Activated CD8-positive, alpha-beta memory T cell treated with anti-CD3 and anti-CD28 coated beads, Interleukin-2, amount 10 ng/mL, durations not matched to agents 7 days and 5 days (primary cell): ENCODE measurements at places on chromosomes 3 and 15.

- DNase-seq: no peak
Measured at GRCh38 chr3:100535610-100535943, 43.2 kb downstream of the TMEM45A start.

- DNase-seq: no peak
Measured at GRCh38 chr3:9820946-9821345, 10.9 kb downstream of the TTLL3 start.

GRCh38 chr3:71446734-71447133 lies 136.8 kb downstream of the FOXP1 start:
- DNase-seq: no peak

GRCh38 chr3:16994854-16995525 lies 110.2 kb downstream of the PLCL2 start:
- no peak for DNase-seq

GRCh38 chr3:58470363-58471024 lies 21.4 kb upstream of the KCTD6 start:
- no peak for DNase-seq

DNA sequence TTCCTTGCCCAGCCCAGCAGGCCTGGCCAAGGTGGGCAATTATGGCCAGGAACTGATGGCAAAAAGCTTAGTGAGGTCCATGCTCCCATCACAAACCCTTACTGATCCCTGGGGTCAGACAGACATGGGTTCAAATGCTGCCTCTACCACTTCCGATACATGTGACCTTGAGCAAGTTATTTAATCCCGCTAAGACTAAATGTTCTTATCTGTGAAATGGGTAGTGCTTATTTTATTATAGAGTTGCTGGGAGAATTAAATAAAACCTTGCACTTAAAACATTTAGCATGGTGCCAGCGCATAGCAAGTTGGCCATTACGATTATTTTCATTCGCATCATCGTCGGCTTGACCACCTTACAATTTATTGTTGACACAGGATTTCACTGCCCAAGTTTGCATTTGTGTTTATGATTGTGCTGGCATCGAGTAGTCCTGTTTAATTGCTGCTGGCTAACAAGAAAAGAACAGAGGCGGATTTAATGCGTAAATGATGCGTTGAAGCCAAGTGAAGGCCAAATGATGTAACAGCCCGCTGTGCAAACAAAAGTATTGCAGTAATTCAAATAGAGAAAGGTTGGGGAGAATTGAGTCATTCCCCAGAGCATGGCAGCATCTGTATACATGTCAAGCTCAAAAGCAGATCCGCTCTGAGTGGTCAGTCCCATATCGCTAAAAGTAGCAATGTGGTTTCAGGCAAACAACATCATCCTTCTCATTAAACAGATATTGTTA lies 7.3 kb upstream of the FURIN start:
- DNase-seq: no peak

GRCh38 chr3:197682713-197683112 lies 54.0 kb downstream of the RUBCN start:
- DNase-seq: no peak

DNA sequence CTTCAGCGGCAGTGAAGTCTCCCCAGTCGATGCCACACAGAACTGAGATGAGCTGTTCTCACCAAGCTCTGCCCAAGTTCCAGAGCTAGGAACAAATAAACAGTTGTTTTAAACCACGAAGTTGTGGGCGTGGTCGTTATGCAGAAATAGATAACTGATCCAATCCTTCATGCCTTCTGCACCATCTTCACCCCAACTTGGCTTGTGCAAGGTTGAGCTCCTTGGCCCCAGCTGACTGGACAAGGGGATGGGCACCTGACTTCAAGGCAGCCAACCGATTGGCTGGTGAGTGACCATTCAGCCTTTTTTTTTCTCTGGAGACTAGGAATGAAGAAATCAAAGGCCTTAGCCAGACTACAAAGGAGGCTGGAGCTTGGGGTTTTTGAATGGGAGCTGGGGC lies 23.9 kb downstream of the LINGO1 start:
- no peak for DNase-seq

DNA sequence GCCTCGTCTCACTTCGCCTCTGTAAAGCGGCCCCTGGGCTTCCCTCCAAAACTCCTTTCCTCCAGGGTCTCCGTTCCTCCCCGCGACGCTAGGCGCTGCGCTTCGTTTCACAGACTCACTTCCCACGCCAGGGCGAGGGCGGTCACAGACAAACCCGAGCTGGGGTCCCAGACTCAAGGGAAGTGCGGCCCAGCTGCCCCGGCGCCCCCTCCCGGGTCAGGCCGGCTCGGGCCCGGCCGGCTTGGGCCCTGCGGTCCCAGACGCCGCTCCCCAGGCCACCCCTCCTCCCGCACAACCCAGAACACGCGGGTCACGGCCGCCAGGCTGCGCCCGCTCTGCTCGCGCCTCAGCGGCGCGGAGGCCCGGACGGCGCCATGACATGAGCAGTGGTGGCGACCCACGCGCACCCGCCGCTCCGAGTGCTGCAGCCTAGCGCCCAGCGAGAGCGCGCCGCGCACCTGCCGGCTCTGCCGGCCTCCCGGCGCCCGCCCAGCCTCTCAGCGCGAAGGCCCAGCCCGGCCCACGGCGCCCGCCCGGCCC lies 547 bp downstream of the NUP210 start:
- DNase-seq: peak; percentile 66

DNA sequence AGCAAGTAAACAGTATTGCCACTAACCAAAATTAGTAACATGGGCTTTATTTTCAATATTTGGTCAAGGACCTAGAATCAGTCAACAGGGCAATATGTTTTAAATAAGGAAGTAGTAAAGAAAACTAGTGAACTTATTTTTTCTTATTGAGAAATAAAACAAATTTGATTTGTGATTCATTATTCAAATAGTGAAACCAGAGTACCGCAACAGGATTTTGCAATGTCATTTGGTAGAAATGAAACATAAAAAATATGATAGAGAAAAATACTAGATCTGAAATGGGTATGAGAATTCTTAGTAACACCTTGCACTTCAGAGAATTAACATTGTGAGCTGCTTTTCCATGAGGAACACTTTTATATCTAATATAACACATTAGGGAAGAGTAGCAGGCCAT lies 291.8 kb upstream of the GBE1 start:
- no peak for DNase-seq

DNA sequence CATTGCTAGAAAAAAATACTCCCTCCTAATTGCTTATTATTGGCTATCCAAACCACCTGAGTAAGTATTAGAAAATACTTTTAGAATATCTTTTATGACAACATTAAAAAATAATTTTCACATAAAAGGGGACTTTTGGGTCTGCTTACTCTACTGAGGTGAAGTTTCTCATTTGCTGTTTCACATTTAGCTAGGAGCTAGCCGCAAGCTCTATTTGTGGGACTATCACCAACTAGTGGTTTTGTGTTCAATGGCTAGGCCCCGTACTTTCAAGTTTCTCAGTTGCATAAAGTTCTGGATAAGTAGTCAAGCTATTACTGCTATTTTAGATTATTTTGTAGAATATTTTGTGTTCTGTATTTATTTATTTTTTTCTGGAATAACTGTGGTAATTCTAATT lies 244.2 kb upstream of the SLITRK3 start:
- no peak for DNase-seq

GRCh38 chr3:77468626-77469020 lies 428.7 kb downstream of the ROBO2 start:
- no peak for DNase-seq

- no peak for DNase-seq
Measured at GRCh38 chr3:157920822-157921700, 185.2 kb downstream of the SHOX2 start.

GRCh38 chr3:149216193-149216869 lies 5.3 kb downstream of the CP start:
- DNase-seq: no peak

DNA sequence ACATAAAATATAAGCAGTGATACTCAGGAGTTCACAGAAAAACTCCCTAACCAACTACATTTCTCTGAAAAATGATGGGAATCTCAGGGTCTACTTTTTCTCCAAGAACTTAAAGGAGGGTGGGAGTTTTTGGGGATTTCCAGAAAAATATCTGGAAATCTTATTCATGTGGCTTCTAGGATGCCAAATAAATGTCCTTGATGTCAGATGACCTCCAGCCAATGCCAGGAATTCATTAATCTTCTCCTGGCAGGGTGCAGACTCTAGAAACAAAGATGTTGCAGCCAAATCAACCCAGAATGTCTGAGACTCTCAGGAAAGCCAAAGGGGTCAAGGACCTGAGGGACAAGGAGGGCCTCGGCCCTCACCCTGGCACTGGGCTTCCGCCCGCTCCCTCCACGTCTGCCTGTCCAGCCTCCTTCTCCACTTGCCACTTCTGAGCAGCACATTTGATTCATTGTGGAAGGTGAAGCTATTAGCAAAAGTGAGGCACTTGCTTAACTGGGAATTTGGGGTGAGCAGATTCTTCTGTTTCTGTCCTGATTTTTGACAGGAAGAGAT lies 61.9 kb upstream of the HEG1 start:
- no peak for DNase-seq

GRCh38 chr15:29645841-29646240 lies 176.4 kb downstream of the TJP1 start:
- no peak for DNase-seq

- no peak for DNase-seq
Measured at GRCh38 chr3:158213461-158213860, 103.6 kb downstream of the RSRC1 start.

- DNase-seq: no peak
Measured at GRCh38 chr3:32354362-32354778, 37.3 kb upstream of the CMTM7 start.

DNA sequence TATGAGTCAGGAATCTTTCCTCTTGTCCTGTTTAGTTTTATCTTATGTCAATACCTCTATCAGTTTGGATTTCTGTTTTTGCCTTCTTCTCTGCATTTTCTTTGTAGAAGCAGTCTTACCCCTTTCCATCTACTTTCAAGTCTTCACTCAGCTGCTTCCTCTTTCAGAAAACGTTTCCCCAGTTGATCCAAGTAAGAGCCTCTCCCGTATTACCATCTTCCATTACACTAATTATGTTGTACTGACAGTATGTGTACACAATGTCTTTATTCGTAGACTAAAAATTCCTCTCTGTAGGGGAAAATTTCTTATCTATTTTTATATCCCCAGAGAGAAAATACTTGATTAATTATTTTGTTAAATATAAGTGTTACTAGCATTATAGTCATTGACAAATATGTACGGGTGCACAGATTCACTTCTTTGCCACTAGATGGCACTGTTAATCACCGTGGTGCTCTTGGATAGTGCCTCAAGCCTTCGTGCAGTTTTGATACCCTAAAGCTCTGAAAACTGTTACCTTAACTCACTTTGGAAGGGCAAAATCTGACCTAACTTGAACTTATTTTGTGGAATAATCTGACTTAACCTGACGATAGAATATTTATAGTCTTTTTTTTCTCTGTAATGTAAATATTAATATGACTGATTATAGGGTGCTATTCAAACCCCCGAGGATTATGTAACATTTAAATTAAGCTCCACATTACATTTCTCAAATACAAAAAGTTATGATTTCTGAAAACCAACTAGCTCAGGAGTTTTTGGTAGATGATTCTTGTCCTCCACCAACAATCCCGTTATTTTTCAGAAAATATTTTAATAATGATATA lies 74.2 kb upstream of the POU1F1 start:
- DNase-seq: no peak

DNA sequence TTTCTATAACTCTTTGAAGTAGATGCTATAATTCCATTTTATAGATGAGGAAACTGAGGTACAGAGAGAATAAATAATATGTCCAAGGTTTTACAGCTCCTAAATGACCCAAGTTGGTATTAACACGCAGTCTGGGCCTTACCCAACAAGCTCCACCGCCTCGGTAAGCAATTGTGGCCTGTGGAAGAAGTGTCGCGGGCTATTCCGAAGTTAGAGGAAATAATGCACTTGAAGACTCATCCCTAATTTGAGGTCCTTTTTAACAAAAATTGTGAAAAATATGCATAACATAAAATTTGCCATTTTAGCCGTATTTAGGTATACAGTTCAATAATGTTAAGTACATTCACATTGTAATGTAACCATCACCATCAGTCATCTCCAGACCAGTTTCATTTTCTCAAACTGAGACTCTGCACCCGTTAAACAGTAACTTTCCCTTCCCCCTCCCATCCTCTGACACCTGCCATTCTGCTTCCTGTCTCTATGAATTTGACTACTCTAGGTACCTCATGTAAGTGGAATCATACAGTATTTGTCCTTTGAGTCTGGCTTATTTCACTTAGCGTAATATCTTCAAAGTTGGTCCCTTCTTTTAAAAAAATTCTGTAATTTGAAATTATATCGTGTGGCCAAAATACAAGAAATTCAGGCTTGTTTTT lies 18.2 kb downstream of the IDH3A start:
- peak; percentile 78 for DNase-seq

DNA sequence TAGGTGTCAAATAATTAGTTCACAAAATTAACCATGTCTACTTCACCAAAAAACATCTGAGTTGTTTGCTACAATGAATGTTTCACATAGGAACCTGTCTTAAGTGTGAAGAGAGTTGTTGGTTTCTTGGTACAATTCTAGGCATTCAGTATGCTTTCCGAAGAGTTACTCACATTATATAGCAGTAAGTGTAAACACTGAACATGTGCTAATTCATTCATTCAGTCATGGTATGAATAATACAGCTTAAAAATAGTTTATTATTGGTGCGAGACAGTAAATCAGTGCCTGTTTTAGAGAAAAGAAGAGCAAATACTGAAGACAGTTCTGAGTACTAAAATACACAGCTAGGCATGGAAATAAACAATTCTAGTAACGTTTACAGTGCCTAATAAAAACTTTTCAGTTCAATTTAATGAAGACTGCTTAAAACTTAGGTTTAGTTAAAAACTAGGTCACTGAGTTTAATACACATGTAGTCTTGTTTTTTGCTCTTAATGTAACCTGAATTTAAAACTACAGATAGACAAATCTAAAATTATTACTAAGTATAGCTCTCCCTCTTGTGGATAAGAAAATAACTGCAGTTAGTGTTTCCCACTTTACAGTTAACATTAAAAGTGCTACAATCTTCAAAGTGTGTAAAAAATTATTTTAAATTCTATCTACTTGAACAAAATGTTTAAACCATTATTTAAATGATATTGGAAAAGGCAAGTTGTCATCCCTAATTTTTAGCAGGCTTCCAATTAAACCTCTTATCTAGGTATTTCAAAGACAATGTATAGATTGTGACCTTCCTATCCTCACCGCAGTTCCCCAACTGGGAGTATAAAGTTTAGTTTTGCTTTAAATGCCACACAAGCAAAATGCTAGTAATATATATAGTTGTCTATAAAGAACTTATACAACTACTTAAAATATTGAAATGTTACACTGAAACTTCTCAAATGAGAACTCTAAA lies 20.1 kb upstream of the ZCWPW2 start:
- no peak for DNase-seq

- no peak for DNase-seq
Measured at GRCh38 chr3:128508852-128509251, 15.9 kb upstream of the GATA2 start.

- DNase-seq: no peak
Measured at GRCh38 chr3:45988804-45989203, 6.8 kb downstream of the FYCO1 start.

GRCh38 chr15:33125894-33126537 lies 68.5 kb downstream of the FMN1 start:
- no peak for DNase-seq
